Naive B cell (primary cell): ENCODE measurements at places on chromosomes 12 and 14. TPM values are rescaled to one million over a fixed set of nuclear protein-coding genes. Genes with fewer than 3 reads are reported as not detected.

Gene DDX55
- 15.5 TPM for polyA plus RNA-seq

DNA sequence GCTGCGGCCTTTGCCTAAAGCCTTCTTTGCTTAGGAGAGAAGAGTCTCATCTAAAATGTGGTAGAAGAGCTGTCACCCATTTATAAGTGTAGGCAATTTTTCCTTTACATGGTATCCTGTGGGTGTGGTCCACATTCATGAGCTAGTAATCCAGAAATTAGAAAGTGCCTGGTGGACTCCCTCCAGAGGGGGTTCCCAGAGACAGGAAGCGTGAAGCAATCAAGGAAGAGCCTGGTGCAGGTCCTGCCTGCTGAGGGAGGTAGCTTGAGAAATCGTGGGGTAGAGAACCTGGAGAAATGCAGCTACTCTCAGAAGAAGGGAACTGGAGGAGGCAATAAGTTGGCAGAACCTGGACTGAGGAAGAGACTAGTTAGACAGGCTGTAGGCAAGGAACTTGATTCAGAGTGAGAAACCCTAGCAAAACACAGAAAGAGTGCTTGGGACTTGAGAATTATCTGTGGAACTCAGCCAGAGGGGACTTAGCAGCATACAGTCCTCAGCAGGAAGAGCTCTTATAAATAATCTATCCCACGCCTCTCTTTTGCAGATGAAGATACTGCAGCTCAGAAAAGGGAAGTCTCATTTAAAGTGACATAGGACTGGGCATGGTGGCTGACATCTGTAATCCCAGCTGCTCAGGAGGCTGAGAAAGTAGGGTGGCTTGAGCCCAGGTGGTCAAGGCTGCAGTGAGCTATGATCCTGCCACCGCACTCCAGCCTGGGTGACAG, 182.4 kb upstream of the CCND2 start:
- peaks cover 6% of the 10 kb centered on the region for H3K27me3 ChIP-seq
- H3K4me3 ChIP-seq = no peak overlapping the region
- H3K36me3 ChIP-seq = no peaks in the 10 kb centered on the region
- H3K27ac ChIP-seq = no peak overlapping the region

- H3K4me3 ChIP-seq = no peak overlapping the region
- no peaks in the 10 kb centered on the region for H3K36me3 ChIP-seq
- H3K27ac ChIP-seq = no peak overlapping the region
- H3K4me1 ChIP-seq = no peaks in the 10 kb centered on the region
- DNase-seq = no peak
- no peaks in the 10 kb centered on the region for H3K27me3 ChIP-seq
Observed at GRCh38 chr12:72368719-72369422, 96.7 kb downstream of the TRHDE start.

- H3K4me1 ChIP-seq = peaks cover 2% of the 10 kb centered on the region
- no peak overlapping the region for H3K4me3 ChIP-seq
- DNase-seq = no peak
- no peak overlapping the region for H3K27ac ChIP-seq
Observed at GRCh38 chr12:2318286-2318685, 265.5 kb downstream of the CACNA1C start.

DNA sequence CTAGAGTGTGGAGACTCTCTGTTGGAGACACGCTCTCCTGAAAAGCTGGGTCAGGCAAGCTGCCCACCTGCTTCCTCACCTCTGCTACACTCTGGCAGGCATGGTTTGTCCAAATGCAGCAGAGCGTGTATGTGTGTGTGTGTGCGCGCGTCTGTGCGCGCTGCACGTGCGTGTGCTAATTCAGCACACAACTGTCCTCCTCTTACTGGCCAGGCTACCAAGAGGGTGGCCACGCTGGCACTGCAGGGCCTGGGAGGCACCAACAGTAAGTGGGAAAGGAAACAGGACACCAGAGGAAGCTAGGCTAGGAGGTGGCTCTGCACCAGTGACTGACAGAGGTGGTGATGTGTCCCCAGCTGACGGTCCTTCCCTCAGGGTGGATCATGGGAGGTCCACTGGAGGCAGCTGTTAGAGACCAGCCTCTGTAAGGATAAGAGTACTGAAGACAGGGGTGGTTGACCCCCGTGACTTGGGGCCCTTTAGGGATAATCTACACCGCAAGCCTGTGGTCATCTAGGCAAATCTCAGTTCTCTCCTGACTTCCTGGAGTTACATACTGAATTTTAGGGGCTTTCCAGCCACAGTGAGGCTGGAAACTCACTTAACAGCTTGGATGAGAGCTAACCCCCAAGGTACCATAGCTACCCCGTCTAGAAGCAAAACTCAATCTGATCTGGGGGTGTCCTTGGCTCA, 15.6 kb upstream of the TFCP2 start:
- peaks cover 10% of the 10 kb centered on the region for H3K36me3 ChIP-seq
- H3K4me1 ChIP-seq = peaks cover 16% of the 10 kb centered on the region
- no peak overlapping the region for H3K27ac ChIP-seq
- H3K4me3 ChIP-seq = peak overlapping the region; percentile 46

- DNase-seq = no peak
- H3K27ac ChIP-seq = no peak overlapping the region
- H3K27me3 ChIP-seq = no peaks in the 10 kb centered on the region
- no peaks in the 10 kb centered on the region for H3K36me3 ChIP-seq
Observed at GRCh38 chr14:53850714-53851296, 105.8 kb downstream of the BMP4 start.

DNA sequence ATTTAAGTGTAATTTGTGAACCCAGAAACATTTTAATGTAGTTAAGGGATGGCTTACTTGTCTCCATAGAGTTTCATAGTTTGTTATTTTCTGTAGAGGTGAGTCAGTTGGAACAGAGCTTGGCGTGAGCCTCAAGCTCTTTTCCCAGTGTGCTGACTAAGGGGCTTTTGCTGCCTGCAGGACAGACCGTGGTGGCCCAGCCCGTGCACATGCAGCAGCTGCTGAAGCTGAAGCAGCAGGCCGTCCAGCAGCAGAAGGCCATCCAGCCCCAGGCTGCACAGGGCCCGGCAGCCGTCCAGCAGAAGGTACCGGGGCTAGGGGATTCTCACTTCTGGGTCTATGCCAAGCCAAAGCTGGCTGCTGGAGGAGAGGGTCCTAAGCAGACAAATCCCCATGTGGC, 76.9 kb downstream of the DDX51 start:
- H3K36me3 ChIP-seq = peaks cover 6% of the 10 kb centered on the region
- H3K4me1 ChIP-seq = peaks cover 84% of the 10 kb centered on the region
- H3K27ac ChIP-seq = peak overlapping the region; percentile 20
- no peaks in the 10 kb centered on the region for H3K27me3 ChIP-seq

Gene IKZF4
- 0.14 TPM for polyA plus RNA-seq

Gene PIK3C2G
- not detected for polyA plus RNA-seq

DNA sequence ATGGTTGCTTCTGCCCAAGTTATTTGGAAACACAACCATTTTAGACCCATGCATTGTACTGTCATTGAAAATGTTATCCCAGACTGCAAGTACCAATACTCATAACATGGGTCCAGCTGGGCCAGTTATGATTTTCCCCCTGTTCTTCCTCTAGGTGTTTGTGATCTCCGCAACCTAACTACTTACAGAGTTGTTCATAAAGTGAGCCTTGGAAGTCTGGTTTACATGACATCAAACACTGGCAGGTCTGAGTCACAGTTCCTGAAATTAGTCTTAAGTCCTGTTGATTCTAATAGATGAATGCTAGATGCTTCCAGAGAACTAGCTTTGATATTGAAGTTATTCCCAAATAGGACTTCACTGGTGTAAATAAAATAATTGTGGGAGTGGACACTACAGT, 487.0 kb downstream of the MED13L start:
- no peaks in the 10 kb centered on the region for H3K4me1 ChIP-seq
- no peak overlapping the region for H3K4me3 ChIP-seq
- H3K27ac ChIP-seq = no peak overlapping the region
- H3K36me3 ChIP-seq = no peaks in the 10 kb centered on the region

- DNase-seq = no peak
- H3K4me1 ChIP-seq = peaks cover 67% of the 10 kb centered on the region
- H3K4me3 ChIP-seq = peak overlapping the region; percentile 41
- H3K36me3 ChIP-seq = peaks cover 7% of the 10 kb centered on the region
- H3K27me3 ChIP-seq = no peaks in the 10 kb centered on the region
- H3K27ac ChIP-seq = no peak overlapping the region
Observed at GRCh38 chr14:100080206-100080605, 15.0 kb downstream of the EVL start.

DNA sequence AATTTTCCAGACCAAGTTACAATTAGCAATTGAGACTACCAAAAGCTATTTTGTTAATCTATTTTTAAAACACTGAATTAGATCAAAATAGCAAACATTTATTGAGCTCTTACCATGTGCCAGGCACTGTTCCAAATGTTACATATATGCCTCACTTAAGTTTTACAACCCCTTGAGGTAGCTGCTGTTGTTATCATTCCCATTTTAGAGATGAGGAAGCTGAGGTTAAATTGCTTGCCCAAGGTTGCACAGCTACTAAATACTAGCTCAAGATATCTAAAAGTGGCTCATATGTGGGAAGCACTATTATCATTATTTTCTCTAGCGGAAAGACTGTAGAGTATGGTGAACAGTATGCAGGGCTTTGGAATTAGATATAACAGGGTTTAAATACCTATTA, 19.5 kb upstream of the NAP1L1 start:
- H3K27me3 ChIP-seq = peaks cover 10% of the 10 kb centered on the region
- no peaks in the 10 kb centered on the region for H3K36me3 ChIP-seq
- no peaks in the 10 kb centered on the region for H3K4me1 ChIP-seq
- no peak for DNase-seq

- H3K4me1 ChIP-seq = peaks cover 32% of the 10 kb centered on the region
- H3K27me3 ChIP-seq = peaks cover 49% of the 10 kb centered on the region
- peak overlapping the region; percentile 60 for H3K4me3 ChIP-seq
- DNase-seq = no peak
Observed at GRCh38 chr12:57852620-57853500, 6.3 kb upstream of the CTDSP2 start.

GRCh38 chr14:68532496-68532895, 260.4 kb downstream of the ZFP36L1 start:
- H3K4me3 ChIP-seq = no peak overlapping the region
- peaks cover 8% of the 10 kb centered on the region for H3K4me1 ChIP-seq
- H3K36me3 ChIP-seq = no peaks in the 10 kb centered on the region
- DNase-seq = no peak
- no peak overlapping the region for H3K27ac ChIP-seq

DNA sequence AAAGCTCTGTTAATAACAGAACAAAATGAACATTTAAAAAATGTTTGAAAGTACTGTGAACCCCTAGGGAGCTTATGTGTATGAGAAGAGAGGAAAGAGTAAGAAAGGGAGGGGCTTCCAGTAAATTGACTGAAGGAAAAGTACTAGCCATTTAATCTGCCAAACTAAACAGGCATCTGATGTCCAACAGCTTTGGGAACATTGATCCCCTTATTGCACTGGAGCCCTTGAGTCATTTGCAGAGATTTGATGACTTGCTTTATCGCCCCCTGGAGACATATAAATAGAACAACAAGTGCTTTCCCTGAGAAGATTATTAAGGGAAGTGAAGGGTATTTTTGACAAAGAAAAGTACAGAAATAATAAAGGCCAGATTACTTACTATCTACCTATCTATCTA, 319.3 kb upstream of the NOVA1 start:
- H3K4me1 ChIP-seq = no peaks in the 10 kb centered on the region
- no peak for DNase-seq
- H3K27ac ChIP-seq = no peak overlapping the region

DNA sequence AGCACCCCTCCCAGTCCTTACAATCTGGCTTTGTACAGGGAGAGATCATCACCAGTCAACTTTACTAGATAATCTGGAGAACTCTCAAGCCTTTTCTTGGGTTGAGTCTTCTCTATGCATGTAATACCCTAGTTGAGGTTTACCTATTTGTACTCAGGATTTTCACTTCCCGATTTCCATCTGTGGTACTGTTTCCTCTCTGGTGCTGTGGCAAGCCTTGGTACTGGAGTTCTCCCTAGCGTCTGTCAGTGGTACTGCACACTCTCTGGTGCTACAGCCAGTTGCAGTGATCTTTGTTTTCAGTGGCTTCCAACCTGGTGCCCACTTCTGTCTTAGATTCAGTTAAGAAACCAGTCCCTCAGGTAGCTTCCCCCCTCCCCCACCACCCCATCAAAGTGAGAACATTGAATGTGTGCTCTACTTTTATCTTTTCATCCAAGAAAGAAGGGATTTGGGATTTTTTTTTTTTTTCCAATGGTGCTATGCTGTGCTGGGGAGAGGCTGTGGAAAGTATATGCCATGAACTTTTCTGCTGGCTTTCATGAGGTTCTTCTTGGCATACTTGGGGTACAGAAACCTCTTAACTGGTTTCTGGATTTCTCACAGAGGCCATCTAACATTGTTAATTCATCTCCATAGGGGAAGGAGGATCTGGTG, 69.4 kb upstream of the EVL start:
- no peak overlapping the region for H3K4me3 ChIP-seq
- no peak overlapping the region for H3K27ac ChIP-seq
- DNase-seq = peak; percentile 74
- H3K36me3 ChIP-seq = no peaks in the 10 kb centered on the region
- peaks cover 15% of the 10 kb centered on the region for H3K27me3 ChIP-seq
- peaks cover 9% of the 10 kb centered on the region for H3K4me1 ChIP-seq

Gene DENND5B
- 34.8 TPM for polyA plus RNA-seq

Gene KRT2
- not detected for polyA plus RNA-seq

Gene KCNH3
- 0.18 TPM for polyA plus RNA-seq

Gene FSCB
- not detected for polyA plus RNA-seq

Gene RXYLT1
- 19.0 TPM for polyA plus RNA-seq

DNA sequence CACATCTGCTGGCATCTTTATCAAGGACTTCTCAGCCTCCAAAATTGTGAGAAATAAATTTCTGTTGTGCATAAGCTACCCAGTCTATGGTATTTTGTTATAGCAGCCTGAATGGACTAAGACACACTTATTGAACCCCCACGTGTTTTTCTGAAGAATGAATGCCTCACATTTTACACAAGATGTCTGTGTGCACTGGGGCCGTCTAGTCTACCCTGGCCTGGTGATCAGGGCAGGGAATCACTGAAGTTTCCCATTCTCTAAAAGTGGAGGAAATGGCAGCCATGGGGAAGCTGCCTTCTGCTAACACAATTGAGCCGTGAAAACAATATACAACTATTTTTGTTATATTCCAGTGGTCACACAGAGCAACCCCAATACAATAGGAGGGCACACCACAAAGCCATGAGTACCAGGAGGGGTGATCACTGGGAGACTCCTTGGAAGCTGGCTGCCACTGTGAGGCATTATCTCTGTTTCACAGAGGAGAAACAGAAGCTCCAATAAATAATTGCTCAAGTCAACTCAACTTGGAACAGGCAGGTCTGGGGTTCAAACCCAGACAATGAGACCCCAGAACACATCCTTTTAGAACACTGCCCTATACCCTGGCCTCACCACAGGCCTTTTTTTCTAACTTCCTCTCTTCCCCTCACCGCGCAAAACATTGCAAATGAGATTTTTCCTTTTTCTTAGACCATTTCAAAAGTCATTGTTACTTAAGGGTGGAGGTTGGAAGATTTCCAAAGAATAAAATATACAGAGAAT, 18.3 kb upstream of the LTA4H start:
- no peak overlapping the region for H3K27ac ChIP-seq
- DNase-seq = no peak
- H3K36me3 ChIP-seq = no peaks in the 10 kb centered on the region
- no peaks in the 10 kb centered on the region for H3K27me3 ChIP-seq
